ENCODE measurements at places on chromosomes 16 and 17. TPM values are rescaled to one million over a fixed set of nuclear protein-coding genes. Genes with fewer than 3 reads are reported as not detected.

DNA sequence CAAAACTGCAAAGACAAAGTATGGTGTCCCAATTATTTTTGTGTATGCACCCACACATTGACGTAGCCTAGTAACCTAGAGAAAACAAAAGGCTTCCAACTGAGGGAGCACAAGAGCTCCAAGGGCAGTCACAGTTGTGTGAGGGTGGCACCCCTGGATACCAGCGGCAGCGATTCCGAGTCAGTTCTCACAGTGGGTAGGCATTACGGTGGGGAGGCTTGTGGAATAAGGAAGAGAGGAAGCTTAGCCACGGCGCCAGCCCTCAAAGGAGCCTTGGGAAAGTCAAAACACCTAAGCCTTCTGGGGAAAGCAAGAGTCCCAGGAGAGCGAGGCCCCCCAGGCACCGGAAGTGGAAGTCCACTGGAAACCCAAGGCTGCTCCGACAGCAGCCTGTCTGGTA is 31.0 kb upstream of the ADCY9 start:
- H3K36me3 ChIP-seq = no peaks in the 10 kb centered on the region
- DNase-seq = no peak
- H3K27me3 ChIP-seq = peaks cover 4% of the 10 kb centered on the region
- no peak overlapping the region for H3K27ac ChIP-seq

- no peak for DNase-seq
- no peak overlapping the region for H3K27ac ChIP-seq
- H3K27me3 ChIP-seq = no peaks in the 10 kb centered on the region
Observed at GRCh38 chr16:22781480-22781879, 32.5 kb upstream of the HS3ST2 start.

PYDC1 gene
- not detected for total RNA-seq

DPH1 gene
- total RNA-seq = 25.8 TPM

RASL10B gene
- total RNA-seq = 19.1 TPM

C17orf78 gene
- total RNA-seq = not detected
